ENCODE measurements at places on chromosomes 12 and 14. TPM values are rescaled to one million over a fixed set of nuclear protein-coding genes. Genes with fewer than 3 reads are reported as not detected.

Gene DAO
- not detected for total RNA-seq

Gene CBLN3
- total RNA-seq = 1.2 TPM

Gene TMEM30B
- total RNA-seq = 5.2 TPM

GRCh38 chr12:111207761-111208160 lies 161.1 kb downstream of the PHETA1 start:
- no peak for DNase-seq

DNA sequence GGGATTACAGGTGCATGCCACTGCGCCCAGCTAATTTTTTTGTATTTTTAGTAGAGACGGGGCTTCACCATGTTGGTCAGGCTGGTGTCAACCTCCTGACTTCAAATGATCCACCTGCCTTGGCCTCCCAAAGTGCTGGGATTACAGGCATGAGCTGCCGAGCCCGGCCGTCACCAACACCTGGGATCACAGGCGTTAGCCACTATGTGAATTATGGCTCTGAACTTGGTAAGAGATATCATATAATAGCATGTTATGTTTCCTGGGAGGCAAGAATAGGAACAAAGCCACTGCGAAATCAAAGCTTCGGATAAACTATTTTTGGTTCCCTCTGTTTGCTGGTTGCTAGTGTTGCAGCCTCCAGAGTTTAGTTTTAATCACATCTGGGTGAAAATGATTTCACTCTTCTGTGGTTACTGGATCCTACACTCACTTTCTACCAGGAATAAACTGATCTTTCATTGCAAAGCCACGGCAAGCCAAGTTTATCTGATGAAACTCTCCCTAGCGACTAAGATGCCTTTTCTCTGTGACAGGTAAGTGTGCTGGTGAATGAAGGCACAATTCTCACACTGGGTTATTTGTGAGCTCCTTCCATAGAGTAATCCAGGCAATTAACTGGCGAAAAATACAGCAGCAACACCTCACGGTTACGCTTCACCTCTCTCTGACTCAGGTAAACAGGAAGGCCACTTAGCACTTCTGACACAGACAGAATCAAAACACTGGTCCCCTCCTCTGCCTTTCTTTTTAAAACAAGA lies 16.7 kb downstream of the SNRNP35 start:
- no peak for DNase-seq

DNA sequence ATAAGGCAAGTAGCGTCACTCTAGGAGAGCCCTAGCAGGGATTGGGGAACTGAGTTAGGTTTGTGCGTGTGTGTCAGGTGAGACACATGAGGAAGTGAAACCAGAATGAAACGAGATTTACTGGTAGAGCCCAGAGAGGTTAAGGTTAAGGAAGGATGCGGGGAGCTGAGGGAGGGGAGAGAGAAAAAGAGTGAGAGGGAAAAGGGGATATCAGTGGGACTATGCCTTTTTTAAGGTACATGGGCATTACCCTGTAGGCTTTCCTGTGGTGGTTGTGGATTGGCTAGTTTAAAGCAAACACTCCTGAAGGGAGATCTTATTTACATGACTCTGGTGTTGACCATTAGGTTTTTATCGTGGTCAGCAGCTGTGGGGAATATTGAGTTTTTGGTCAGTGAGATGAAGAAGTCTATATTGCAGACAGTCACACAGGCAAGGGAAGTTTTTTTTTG lies 13.9 kb downstream of the ZDHHC17 start:
- no peak for DNase-seq

DNA sequence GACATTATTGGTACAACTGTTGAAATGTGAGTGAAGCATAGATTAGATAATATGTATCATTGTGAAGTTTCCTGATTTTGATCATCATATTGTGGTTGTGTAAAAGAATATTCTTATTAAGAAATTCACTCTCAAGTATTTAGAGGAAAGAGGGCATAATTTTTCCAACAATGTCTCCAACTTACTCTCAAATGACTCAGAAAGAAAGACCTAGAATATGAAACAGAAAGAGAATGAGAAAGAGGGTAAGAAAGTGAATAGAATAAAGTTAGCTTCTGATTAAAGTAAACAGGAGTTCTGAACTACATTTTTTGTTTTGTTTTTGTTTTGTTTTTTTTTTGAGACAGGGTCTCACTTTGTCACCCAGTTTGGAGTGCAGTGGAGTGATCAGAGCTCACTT lies 123.0 kb downstream of the CPNE8 start:
- DNase-seq = no peak

- DNase-seq = no peak
Observed at GRCh38 chr14:30855345-30856037, 18.9 kb upstream of the COCH start.
